ENCODE measurements at places on chromosomes 12 and 14.

DNA sequence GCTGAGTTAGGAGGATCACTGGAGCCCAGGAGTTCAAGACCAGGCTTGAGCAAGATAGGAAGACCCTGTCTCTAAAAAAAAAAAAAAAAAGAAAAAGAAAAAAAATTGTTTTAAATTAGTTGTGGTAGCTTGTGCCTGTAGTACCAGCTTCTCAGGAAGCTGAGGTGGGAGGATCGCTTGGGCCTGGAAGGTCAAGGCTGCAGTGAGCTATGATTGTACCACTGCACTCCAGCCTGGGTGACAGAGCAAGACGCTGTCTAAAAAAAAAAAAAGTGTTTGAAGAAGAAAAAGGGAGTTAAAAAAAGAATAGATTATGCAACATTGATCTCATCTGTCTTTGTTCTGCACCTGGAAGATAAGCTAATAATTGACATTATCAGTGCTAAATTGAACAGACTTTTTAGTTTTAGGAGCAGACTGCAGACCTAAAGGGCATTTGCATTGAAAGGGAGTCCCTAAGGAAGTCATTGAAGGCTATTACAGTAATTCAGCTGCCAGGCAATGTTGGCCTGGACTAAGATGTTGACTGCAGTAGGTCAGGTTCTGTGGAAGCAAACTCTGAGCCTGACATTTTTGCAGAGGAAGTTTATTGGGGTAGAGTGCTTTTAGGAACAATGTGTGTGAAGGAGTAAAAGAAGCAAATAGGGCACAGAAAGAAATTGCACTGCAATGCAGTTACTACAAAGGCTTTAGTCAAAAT, 215.8 kb downstream of the PCNX1 start:
- DNase-seq = no peak

DNA sequence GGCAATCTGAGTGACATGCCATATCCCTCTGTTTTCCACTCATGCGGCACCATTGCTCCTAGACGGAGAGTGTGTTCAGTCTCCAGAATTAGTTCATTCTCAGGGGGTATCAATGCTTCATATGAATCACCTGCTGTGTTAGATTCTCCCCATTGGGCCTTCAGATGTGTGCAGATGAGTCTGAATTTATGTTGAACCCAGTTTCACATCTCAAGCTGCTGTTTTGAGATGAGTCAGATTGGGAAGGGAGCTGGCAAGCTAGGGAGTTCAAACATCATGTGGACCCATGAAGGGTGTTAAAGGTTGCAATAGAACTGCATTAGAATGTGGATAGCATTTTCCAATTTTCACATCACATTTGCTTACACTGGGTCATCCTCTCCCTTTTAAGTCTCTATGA, 46.9 kb upstream of the KCNA1 start:
- no peak for DNase-seq

DNA sequence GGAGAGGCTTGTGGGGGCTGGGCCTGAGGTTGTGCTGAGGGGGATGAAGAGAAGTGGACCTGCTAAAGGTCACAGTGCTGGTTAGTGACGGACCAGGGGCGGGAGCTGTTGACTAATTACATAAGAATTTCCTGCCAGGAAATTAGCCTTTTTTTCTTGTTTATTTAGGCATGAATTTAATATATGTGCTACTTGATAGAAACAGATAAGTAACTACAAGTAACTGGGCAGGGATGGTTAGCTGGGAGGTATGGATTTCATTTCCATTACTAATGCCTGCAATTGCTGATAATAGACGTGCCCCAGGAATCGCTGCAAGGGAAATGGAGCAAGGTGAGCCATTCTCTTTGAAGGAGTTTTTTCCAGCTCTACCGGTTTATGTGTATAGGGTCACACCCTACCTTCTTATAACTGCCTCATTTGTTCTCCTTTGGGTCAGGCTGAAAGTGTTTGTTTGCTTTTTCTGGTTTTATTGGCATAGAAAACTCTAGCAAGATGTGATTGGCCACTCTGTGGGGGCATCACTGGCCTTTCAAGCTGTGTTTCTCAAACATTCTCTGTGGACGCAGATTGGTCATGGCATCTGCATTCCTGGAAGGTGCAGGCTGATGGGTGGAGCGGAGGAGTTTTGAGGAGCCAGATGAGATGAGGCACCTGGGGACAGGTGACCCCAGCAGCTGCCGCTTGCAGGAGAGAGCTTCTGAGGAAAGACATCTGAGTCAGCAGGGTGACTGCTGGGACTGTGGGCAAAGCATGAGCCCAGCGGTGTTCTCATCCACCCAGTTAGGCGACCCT, 19.0 kb upstream of the GPRC5A start:
- DNase-seq = peak; percentile 36

DNA sequence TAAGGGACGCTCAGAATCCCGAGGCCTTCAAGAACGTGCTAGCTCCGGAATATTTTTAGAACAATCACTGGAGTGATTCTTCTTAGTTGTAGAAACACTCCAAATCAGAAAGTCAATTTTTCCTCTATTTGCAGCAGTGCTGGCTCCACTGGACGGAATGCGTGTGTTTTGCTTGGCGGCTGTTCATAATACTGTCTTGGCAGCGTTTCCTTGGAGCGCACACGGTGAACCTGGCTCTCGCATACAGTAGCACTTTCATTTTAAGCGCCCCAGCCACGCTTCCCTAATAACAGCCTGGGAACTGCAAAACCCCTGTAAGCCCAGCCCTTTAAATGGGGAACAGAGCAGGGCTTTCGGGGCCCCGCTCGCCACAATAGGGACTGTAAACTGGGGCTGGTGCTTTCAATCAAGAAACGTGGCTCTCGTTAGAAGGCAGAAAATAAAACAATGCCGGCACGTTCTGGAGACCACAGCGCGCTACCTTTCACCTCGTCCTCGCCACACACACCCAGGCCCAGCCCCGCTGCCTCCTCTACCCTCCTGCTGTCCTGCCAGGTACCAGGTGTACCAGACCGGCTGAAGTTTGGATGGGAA, 79.9 kb downstream of the BCL11B start:
- no peak for DNase-seq

DNA sequence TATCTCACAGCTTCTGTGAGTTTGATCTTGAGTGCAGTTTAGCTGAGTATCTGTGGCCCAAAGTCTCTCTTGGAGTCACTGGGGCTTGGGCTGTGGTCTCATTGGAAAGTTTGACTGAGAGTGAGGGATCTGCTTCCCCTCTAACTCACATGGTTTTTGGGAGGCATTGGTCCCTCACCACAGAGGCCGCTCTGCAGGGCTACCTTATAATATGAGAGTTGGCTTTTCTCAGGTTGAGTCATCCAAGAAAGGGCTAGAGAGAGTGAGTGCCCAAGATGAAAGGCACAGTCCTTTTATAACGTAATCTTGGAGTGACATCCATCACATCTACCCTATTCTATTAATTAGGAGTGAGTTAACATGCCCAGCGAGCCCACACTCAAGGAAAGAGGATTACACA, 175.8 kb downstream of the SLC41A2 start:
- DNase-seq = no peak

DNA sequence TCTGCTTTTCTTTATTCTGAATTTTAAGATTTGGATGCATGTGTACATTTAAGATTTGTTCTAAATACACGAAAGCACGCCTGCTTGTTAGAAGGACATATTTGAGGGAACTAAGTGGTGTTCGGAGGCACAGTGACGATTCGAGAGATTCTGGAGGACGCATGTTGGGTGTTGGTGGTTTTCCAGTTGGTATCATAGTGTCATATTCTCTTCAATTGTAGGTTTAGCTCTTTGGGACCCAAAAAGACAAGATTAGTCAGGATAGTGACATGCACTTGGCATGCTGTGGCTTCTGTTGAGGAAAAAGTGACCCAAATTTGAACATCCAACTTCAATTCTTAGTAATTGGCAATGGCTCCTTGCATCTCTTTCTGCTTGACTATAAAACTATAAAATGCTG, 30.1 kb downstream of the PRKCH start:
- no peak for DNase-seq

GRCh38 chr12:78534311-78534710, 330.3 kb upstream of the SYT1 start:
- DNase-seq = no peak

DNA sequence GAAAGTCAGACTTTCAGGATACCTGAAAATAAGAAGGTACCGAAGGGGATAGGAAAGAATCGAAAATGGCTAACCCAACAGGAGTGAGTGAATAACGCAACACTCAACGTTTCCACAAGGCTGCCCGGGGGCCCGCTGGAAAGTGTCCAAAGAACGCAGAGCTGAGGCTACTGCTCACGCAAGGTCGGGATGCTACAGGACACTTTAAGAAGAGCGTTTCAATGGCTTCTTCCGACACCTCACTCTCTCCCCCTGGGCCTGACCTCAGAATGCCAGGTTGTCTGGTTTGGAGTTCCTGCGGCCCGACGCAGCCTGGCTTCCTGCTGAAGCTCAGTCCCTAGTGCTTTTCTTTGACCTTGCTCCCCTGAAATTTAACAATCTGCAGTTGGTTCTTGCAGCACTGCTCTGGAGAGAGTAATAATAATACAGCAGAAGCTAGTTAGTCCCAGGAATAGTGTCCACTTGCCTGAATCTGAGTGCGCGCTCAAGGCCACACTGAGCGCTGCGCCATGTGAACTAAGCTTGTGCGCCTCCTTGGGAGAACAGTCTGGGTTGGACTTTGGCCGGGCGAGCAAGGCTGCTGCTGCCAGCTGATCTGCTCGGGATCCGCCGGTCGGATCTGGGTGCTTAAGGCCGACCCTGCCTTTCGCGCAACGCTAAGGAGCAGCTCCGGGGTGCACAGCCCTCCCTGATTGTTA, 2.0 kb upstream of the ALX1 start:
- peak; percentile 72 for DNase-seq

GRCh38 chr12:13204428-13204827, 7.9 kb downstream of the EMP1 start:
- peak; percentile 29 for DNase-seq

DNA sequence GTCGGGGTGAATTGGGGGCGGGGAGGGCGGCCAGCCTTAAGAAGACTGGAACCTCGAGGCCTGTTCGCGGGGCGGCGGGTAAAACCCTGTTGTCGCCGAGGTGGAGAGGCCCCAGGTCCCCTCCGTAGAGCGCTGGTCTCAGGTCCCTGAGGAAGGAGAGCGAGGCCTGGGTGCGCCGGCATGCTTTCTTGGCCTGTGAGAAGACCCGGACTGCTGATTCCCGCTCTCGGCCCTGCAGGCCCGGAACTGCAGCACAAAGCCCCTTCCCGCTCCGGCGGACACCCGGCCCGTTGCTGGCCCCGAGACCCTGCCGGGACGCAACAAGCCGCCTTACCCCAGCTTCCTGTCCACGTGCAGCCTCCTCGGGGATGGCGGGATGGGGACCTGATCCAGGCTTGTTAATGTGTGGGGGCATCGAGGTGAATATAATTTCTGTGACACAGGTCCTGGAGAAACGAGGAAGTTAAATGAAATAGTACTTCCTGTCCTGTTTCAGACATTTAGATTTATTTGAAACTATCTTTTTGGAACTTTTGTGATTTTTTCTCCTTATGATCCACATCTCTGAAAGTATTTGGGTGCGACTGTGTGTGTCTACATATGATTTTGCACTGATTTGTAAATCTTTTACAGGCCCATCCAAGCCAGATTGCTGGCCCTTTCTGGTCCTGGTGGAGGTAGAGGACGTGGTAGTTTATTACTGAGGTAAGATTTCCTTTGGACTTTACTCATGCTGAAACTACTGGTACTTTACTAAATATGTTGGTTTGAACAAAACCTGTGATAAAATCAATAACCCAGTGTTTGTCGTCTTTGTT, 600 bp downstream of the PNN start:
- peak; percentile 60 for DNase-seq

DNA sequence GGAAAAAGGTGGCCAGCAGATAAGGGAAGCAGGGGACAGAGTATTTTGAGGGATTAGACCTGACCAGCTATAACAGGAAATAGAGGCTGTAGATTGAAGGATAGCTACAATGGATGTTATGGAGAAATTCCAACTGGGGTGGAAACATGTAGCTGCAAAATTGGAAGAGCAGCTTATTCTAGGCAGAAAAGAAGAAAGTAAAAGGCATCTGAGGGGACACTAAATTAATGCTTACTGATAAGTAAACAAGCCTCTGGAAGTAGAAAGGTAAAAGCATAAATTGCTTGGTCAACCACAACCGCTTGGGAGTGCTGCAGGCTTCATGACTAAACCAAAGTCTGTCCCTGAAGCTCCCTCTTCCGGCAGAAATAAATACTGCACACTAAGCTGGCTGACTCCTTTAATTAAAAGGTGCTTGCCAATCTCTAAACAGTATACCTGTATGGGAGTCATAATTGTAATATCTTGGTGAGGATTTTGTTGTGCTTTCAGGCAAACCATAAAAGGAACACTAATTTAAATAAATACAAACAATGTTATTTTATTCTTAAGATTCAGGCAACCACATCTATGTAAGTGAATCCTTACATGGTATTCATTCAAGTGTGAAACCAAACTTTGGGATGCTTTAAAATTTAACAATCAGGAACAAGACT, 7.7 kb downstream of the UBC start:
- DNase-seq = peak; percentile 97

- peak; percentile 41 for DNase-seq
Measured at GRCh38 chr12:103779410-103780092, 61.5 kb downstream of the NT5DC3 start.

DNA sequence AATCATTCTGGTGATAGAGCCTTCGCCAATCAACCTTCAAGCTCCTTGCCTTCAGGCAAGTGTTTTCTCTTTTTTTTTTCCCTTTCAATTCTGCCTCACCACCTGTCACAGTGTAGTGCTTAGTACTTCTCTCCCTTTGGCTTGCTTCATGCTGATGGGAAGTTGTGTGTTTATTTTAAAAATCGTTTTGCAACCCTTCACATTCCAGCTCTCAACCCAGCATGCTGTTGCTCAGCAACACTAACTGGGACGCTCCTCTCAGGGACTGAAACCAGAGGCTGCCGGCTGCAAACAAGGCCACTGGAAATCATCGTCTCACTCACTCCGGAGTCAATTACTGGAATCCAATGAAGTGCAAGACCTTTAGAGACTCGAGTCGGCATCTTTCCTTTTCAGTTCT, 342.7 kb downstream of the PRKD1 start:
- peak; percentile 66 for DNase-seq

- DNase-seq = no peak
Measured at GRCh38 chr14:105817971-105818711, 291.8 kb downstream of the TMEM121 start.

- peak; percentile 12 for DNase-seq
Measured at GRCh38 chr12:64968989-64969819, 144.8 kb downstream of the TBC1D30 start.

- no peak for DNase-seq
Measured at GRCh38 chr14:60166142-60166541, 944 bp upstream of the DHRS7 start.

GRCh38 chr14:20846560-20846959, 43.9 kb upstream of the RNASE1 start:
- DNase-seq = no peak

DNA sequence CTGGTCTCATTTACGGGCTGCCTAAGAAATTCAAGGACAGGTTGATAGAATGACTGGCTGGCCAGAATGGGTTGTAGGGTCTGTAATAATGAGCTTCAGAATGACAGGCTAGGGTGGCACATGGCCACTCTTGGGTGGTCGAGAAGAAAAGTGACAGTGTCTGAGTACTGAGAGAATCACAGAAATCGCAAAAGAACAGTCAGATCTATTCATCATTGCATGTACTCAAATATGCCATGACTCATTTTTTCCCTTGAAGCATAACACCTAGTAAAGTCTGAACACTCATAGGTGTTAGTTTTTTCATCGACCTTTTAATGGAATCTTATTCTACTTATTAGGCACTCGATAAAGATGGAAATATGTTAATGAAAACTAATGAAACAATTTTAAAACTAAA, 37.8 kb upstream of the SEL1L start:
- no peak for DNase-seq

Data from GM23338 (cell line).